ENCODE measurements at places on chromosomes 7 and 10. TPM values are rescaled to one million over a fixed set of nuclear protein-coding genes. Genes with fewer than 3 reads are reported as not detected.

DNA sequence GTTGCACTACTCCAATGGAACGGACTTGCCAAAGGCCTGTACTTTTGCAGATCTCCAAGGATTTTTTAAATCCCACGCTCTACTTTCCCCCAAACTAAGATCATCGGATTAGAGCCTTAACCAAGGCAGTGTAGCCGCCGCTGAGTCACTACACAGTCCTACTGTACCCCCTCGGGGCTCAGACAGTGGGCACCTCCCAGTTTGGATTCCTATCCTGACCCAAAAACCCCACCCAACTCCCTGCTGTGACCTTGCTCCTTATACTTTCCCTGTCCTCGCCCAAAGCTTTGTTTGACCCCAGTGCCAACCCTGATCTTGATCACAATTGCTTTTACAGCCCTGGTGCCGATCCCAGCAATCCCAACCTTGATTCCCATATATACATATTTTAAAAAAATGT lies 17.5 kb upstream of the PLAU start:
- no peaks in the 10 kb centered on the region for H3K27me3 ChIP-seq
- no peak for DNase-seq
- H3K4me1 ChIP-seq: peaks cover 75% of the 10 kb centered on the region
- H3K36me3 ChIP-seq: no peaks in the 10 kb centered on the region
- peak overlapping the region; percentile 85 for H3K27ac ChIP-seq
- no peak overlapping the region for H3K4me3 ChIP-seq

DNA sequence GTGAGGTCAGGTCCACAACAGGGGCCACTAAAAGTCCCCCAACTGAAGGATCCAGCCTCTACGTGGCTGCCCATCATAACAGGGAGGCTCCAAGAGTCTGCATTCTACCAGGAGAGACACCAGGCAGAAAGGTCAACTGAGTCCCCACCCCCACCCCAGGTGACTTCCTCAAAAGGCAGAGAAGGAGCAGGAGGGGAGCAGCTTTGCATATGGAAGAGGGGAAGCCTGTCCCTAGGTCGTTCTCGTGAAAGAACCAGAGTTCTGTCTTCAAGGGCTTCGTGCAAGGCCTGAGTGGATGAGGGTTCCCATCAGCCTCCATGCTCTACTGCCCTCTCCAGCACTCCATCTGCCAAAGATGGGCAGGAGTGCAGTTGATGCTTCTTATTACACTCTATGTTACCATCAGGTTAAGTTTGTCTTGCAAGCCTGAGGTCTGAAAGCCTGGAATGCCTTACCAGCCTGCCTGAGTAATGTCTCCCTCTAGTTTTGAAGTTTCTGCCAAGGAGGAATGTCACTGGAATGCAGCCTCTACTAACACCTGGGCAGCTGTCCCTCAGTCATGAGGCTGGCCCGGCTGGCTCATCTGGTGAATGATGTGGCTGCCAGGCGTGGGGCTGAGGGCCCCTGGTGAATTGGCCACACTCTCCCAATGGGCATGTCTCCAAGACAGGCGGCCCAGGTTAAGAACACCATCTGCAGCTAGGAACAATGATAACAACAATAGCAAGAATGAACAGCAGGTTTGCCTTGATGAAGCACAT lies 54.3 kb upstream of the SMNDC1 start:
- H3K27ac ChIP-seq: no peak overlapping the region
- peaks cover 31% of the 10 kb centered on the region for H3K4me1 ChIP-seq
- no peaks in the 10 kb centered on the region for H3K27me3 ChIP-seq
- no peak overlapping the region for H3K4me3 ChIP-seq
- DNase-seq: no peak
- no peaks in the 10 kb centered on the region for H3K36me3 ChIP-seq

- H3K4me1 ChIP-seq: peaks cover 29% of the 10 kb centered on the region
- H3K4me3 ChIP-seq: no peak overlapping the region
- H3K27ac ChIP-seq: no peak overlapping the region
- H3K27me3 ChIP-seq: no peaks in the 10 kb centered on the region
Observed at GRCh38 chr10:77643795-77644468, 6.3 kb upstream of the KCNMA1 start.

DNA sequence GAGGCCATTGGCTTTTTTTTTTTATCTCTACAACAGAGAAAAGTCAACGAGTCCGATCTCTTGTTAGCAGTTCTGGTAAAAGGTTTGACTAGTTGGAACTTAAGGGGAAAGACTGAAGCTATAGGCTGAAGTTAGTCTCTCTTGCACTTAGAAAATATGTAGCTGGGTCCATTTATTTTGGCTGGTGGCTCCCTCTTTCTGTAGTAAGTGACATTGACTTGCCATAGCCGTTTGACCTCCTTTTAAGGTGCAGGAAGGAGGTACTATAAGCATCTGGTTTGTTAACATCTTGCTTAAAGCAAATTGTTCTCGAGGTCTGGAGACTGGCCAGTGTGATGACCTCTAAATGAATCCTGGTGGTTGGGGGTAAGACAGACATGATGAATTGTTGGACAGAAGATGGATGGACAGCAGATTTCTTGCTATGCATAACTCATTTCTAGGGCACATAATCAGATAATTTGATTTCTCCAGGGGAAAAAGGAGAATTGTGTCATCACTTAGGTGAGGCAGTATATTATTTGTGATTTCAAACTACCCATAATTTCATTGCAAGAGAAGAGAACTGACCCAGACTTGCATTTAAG lies 356.3 kb upstream of the GALNT17 start:
- no peaks in the 10 kb centered on the region for H3K27me3 ChIP-seq
- no peak overlapping the region for H3K4me3 ChIP-seq
- H3K27ac ChIP-seq: no peak overlapping the region
- H3K36me3 ChIP-seq: peaks cover 72% of the 10 kb centered on the region
- no peak for DNase-seq

GRCh38 chr10:51405580-51406351 lies 293.6 kb downstream of the CSTF2T start:
- H3K36me3 ChIP-seq: no peaks in the 10 kb centered on the region
- H3K4me1 ChIP-seq: no peaks in the 10 kb centered on the region
- H3K27ac ChIP-seq: no peak overlapping the region
- no peak overlapping the region for H3K4me3 ChIP-seq

- H3K27me3 ChIP-seq: no peaks in the 10 kb centered on the region
- peaks cover 21% of the 10 kb centered on the region for H3K4me1 ChIP-seq
- no peak overlapping the region for H3K4me3 ChIP-seq
- no peaks in the 10 kb centered on the region for H3K36me3 ChIP-seq
- no peak for DNase-seq
- H3K27ac ChIP-seq: no peak overlapping the region
Observed at GRCh38 chr10:71263376-71263775, 51.0 kb downstream of the UNC5B start.

DNA sequence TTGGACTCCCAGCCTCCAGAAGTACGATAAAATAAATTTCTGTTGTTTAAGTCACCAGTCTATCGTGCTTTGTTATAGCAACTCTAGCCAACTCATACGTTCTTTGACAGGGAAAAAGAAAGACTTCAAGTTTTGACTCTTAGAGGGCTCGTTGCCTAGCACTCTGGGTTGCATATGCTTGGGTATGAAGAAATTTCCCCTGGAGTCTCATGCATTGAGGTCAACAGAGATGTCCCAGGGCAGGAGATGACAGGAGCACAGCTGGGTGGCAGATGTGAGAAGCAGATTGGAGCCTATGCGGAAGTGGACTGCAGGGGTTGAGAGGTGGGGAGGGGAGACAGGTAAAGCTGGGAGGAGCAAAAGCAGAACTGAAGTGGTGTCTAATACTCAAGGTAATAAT lies 63.3 kb upstream of the JAZF1 start:
- H3K4me1 ChIP-seq: no peaks in the 10 kb centered on the region
- H3K27ac ChIP-seq: no peak overlapping the region
- no peak overlapping the region for H3K4me3 ChIP-seq
- H3K27me3 ChIP-seq: no peaks in the 10 kb centered on the region

DNA sequence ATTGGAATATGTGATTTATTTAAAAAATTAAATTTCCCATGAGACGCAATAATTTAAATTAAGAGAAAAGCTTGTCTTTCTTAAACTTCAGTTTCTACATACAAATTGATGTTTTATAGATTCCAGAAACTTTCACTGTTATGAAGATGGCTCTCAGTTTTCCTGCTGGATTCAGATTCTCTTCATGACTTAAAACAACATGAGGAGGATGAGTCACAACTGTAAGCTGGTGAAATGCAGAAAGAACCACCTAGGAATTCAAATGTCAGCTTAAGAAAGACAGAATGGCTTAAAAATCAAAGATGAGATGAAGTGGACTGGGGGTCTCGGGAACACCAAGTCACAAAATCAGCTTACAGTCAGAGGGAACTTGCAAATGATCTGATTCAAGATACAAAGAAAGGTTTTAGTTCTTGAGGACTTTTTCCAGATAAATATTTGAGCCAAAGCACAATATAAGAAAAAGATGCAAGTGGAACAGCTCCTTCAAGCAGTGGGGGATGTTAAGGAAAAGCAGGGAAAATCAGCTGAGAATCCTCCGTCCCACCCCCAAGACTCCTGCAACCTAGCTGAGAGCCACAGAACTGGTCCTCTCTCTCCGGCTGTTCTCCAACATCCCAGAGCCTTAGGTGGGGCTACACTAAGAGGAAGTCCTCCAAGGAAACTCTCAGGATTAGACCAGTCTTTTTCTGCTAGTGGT lies 279.8 kb downstream of the KCNMA1 start:
- H3K27ac ChIP-seq: peak overlapping the region; percentile 93
- DNase-seq: no peak
- no peaks in the 10 kb centered on the region for H3K36me3 ChIP-seq
- peaks cover 60% of the 10 kb centered on the region for H3K4me1 ChIP-seq

Gene DRGX
- total RNA-seq: not detected
